ENCODE measurements at places on chromosomes 6 and 20.

GRCh38 chr20:44730441-44730840 is 15.2 kb upstream of the KCNK15 start:
- DNase-seq, result no peak

- no peak for DNase-seq
Measured at GRCh38 chr20:63765902-63766301, 26.3 kb downstream of the SLC2A4RG start.

GRCh38 chr6:155327326-155328073 is 13.2 kb upstream of the TFB1M start:
- peak; percentile 67 for DNase-seq

- no peak for DNase-seq
Measured at GRCh38 chr6:151242420-151242861, 2.7 kb downstream of the AKAP12 start.

GRCh38 chr6:138229072-138229471 is 10.8 kb upstream of the PBOV1 start:
- DNase-seq, result no peak
